ENCODE measurements at places on chromosomes 7 and 10.

DNA sequence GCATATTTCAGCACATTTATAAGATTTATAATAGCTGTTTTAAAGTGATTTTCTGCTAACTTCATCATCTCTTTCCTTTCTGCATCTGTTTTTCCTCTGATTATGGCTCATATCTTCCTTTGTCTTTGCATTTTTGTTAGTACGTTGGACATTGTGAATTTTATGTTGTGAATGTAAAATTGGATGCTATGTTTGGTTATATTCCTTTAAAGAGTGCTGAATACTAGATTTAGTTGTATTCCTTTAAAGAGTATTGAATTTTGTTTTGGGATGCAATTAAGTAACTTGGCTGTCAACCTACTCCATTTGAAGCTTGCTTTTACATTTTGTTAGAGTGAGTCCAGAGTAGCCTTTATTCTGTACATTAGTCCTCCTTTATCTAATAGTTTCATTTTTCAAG, 81.2 kb downstream of the ZNF777 start:
- DNase-seq = no peak

DNA sequence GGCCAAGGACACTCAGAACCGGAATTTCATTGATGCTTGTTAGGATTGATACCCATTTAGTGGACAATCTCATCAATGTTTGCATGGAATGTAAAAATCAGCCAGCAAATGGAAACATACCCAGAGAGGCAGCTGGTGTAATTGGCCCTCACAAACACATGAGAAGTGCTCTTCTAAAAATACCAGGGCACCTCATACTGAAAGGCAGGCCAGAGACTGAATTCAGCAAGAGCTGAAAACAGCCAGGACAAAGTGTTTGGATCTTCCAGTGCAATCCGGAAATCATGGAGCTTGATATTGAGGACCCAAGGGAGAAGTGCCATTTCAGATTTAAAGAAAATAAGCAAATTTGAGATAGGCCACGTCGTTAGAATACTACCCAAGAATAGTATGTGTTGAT, 498.6 kb downstream of the GALNT17 start:
- DNase-seq = no peak

DNA sequence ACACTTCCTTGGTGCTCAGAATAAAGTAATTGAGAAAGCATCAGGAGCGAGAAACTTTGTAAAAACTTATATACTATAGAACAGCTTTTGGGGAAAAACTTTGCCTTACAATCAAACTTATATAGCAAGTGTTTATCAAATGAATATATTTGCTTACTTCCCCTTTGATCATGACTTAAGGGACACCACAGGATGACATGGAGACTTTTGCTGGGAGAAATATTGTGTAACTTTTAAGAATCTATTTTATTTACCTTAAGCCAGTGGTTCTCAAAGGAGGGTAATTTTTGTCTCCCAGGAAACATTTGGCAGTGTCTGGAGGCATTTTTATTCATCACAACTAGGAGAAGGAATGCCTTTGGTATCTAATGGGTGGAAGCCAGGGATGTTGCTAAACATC, 173.8 kb upstream of the HABP2 start:
- DNase-seq = no peak

GRCh38 chr10:22252224-22252800, 34.5 kb upstream of the EBLN1 start:
- DNase-seq = no peak

DNA sequence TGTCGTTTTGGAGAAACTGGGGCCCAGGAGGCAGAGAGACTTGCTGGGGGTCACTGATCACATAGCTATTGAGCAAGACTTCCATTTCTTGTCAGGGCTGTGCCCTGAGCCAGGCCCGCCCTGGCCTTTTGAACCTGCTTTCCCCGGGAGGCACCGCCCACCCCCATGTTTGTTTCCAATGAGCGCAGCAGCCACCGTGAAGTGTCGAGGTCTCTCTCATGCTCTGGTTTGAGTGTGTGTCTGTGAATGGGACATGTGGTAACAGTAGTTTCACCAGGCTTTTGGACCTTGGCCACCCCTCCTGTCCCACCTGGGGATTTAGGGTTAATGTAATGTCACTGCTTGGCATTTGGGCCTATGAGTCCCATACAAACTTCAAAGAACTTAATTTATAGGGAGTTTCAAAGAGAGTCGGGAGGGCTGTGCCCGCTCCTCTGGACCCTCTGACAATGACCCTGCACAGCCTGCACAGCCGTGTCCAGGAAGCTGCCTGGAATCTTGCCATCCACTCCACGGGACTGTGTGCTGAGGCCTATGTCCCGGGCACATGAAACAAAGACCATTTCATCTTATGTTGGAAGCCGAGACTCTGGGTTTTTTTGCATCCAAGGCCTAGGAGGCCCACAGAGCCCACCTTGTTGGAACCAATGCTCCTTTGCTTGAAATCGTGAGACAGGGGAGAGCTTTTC, 6.3 kb downstream of the PRF1 start:
- no peak for DNase-seq

GRCh38 chr10:37865957-37866803, 8.8 kb upstream of the ZNF248 start:
- DNase-seq = no peak

DNA sequence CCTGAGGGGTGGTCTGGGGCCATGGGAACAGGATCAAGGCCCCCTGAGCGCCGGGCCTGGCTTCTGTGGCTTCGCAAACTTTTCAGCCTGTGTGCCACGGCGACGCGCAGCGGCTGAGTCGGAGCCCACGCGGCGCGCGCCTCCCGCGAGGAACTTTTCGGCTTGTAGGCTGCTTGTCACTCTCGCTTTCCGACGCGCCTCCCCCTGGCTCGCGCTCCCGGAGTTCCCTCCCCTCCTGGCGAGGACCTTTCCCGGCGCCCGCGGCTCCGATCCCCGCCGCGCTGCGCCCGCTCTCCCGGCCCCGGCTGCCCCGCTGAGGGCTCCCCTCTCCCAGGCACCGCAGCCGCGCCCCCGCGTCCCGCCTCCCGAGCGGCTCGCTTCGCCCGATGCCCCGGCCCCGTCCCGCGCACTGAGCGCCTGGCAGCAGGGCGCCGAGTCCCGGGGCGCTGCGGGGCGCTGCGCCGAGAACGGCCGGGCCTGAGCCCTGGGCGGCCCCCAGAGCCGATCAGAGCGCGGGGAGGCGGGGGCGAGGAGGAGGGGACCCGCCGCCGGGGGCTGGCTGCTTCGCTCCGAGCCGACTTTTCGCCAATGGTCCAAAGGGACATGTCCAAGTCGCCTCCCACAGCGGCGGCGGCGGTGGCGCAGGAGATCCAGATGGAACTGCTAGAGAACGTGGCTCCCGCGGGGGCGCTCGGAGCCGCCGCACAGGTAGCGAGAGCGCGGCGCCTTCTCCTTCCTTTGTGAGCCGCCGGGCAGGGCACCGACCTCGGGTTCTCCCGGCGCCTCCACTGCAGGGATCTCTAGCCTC, at the start of gene CACNB2:
Gene CACNB2 (plus strand): TSS at position 276 of the 808 bp plus-strand sequence.
- DNase-seq = no peak

- no peak for DNase-seq
Measured at GRCh38 chr7:18900803-18901202, 216.6 kb downstream of the TWIST1 start.

GRCh38 chr7:149816794-149817193, 21.4 kb upstream of the ZNF862 start:
- no peak for DNase-seq

DNA sequence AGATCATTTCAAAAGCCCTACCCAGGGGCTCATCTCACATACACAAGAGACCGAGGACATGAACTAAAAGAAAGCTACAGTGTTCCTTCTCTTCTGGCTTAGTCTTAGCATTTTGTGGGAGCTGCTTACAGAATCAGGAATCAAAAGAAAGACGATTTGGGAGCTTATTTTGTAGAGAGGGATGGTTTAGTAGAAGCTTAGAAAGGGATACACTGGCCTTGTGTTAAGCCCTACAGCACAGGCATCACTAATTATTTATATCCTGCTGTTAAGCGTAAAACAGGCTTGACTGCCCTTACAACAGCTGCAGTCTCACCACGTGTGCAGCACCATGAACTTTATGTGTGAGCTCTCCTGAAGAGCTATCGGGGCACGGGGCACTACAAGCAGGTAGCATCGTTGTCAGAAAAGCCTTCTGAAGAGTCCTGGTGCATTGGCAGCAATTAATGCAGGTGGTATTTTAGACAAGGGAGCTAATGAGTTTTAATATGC, 798.3 kb downstream of the NXPH1 start:
- peak; percentile 38 for DNase-seq

GRCh38 chr7:3791327-3791726, 490.3 kb downstream of the SDK1 start:
- no peak for DNase-seq

DNA sequence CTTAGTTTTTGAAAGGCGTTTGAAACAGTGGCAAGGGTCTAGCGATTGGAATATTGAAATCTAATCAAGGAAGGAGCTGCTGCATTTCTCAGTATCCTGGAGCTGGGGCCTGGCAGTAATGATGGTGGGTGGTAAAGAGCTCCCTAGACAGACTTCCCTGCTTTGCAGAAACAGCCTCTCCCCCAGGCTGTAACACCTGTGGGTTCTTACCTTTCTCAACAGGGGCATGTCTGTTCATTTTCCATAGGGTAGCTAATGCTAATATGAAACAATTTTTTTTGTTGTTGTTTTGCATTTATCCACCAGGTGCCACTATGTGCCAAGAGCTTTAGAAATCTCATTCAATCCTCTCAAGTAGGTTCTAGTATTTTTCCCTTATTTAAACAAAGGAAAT, 345.5 kb downstream of the REEP3 start:
- DNase-seq = no peak

DNA sequence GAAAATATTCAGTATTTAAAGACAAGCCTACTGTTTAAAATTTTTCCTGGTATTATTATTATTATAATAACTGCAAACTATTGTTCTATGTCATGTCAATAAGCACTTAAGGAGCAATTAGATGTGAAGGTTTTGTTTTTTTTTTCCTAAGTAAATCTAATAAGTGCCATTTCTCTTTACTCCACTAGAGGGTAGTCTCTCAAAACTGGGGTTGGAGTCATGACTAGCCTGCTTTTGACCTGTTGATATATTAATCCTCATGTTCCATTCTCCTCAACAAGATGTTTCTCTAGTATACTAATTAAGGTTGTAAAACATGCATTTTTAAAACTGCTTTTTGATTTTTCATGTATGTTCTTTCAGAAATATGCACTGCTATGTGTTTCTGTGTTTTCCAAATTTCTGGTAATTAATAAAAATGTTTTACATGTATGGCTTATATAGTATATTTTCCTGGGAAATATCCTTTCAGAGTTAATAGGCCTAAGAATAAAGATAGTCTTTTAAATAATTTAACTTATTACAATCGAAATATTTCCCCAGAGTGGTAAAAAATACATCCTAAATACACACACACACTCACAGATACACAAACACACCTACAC, 1.0 kb upstream of the LRRN3 start:
- peak; percentile 77 for DNase-seq

DNA sequence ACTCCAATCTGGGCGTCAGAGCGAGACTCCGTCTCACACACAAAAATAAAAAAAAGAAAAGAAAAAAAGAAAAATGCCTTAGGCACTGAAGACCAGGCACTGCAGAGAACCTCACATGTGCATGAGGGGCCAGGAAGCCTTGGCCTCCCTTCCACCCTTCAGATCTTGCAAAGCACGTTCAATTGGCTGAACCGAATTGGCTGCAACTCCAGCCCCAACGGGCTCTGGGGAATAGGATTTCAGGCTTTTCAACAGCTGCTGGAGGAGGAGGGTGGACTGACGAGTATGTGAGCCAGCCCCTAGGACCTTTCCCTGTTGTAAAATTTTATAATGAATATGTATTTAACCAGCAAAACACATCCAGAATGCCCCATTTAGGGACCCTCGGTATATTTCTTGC, 16.7 kb downstream of the TMEM120A start:
- peak; percentile 34 for DNase-seq

GRCh38 chr7:83105948-83106347, 56.7 kb downstream of the PCLO start:
- DNase-seq = no peak

- no peak for DNase-seq
Measured at GRCh38 chr10:119762035-119762434, 36.2 kb downstream of the INPP5F start.

DNA sequence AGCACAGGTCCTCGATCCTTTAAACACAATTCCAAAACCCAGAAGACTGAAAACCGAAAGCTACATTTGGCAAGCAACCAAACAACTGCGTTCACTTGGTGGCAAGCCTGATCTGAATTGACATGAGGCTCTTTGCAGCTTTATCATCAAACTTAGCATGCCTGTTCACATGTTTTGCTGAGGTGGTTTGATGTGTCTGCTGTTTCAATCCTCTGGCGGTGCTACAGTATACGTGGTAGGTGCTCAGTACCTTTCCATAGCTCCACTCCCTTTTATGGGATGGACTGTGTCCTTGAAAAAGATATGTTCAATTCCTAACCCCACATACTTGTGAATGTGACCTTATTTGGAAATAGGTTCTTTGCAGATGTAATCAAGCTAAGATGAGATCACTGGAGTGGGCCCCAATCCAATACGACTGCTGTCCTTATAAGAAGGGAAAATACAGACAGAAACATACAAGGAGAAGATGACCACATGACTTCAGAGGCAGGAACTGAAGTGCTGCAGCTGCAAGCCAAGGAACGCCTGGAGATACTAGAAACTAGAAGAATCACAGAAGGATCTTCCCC, 33.4 kb downstream of the CCDC6 start:
- peak; percentile 14 for DNase-seq

DNA sequence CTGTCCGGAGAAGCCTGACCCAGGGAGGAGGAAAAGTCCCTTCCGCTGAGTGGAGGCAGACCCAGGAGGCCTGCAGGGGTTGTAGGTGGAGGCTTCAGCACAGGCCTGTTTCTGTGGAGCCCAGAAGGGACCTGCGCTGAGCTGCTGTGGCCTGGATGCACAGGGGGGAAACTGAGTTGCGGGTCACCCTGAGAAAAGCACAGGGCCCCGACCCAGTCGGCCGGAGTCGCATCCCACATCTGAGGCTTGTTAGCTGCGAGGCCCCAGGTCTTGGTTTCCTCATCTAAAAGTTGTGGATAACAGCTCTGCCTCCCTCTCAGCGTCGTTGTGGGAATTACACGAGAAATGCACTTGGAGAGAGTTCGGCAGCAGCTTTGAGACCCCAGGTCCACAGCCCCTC, 76.4 kb downstream of the GOLGA7B start:
- DNase-seq = no peak

GRCh38 chr10:70430493-70431445, 10.7 kb downstream of the NODAL start:
- DNase-seq = no peak

DNA sequence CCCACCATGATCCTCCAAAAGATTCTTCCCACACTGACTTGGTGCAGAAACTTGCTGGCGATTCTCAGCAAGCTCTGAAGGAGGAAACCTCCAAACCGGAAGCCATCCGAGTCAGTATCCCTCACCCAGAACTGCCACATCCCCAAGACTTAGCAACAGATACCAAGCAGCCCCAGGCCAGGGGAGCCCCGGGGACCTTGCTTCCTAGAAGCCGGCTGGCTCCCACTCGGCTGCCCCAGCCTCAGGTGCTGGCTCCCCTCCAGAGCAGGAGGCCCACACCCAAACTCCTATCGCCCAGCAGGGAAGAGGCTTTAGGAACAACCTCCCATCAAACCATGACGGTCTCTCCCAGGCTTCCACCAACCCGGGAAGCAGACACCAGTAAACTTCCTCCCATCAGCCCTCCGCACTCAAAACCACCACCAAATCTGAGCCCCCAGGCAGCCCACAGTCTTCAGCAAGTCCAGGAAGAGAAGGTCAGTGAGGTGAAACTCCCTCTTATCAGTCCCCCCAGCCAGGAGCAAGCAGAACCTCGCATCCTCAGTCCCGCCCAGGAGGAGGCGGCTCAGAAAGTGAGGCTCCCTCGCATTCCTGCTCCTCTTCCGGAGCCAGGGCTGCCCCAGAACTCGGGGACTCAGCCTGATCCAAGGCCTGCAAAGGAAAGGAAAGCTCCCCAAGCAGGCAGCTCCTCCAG, 82.3 kb downstream of the LRGUK start:
- DNase-seq = no peak

All from NCI-H1694 (cell line).